Chondrocyte (in vitro differentiated cells): ENCODE measurements at places on chromosomes 6 and 20.

DNA sequence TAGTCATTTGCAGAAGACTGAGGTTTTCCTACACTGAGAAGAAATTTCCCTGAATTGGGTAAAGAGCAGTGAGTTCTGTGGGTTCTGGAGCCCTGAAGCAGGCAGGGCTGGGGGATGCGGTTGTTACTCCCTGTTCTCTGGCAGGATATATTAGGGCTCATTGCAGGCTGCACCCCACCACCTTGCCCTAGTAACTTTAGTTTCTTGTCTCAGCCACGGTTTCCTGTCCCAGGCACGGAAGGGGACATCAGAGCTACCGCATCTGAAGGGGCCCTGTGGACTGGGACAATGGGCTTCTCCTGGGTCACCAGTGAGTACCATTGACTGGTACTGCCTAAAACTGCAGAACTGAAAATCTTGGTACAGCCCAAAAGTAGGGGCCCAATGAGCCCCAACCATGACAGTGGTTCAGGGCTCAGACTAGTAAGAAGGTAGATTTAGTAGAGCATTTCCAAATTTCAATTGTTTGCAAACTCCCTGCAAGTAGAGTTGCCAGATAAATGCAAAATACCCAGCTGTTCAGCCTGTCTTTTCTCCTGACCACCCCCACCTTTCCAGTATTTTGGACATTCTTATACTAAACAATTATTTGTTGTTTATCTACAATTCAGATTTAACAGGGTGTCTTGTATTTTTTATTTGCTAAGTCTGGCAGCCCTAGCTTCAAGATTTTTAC lies 54.5 kb upstream of the EYA2 start:
- no peak for DNase-seq

DNA sequence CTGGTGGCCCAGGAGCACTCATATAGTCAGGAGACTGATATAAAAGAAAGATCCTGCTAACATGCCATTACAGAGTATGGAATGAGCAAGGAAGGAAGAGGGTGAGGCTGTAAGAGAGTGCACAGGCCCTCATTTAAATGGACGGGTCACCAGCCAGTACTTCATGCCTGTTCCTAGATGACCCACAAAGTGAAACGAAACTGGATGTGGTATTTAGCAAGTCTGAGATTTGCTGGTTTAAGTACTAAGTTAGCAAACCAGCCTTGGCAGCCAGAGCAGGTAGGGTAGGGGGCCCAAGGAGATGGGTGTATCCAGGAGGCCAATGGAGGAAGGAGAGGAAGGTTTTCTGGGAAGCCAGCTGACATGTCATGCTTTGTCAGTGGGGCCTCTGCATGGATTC lies 15.9 kb downstream of the NT5E start:
- no peak for DNase-seq

- DNase-seq: no peak
Observed at GRCh38 chr20:33291830-33292355, 8.9 kb downstream of the BPIFB1 start.

DNA sequence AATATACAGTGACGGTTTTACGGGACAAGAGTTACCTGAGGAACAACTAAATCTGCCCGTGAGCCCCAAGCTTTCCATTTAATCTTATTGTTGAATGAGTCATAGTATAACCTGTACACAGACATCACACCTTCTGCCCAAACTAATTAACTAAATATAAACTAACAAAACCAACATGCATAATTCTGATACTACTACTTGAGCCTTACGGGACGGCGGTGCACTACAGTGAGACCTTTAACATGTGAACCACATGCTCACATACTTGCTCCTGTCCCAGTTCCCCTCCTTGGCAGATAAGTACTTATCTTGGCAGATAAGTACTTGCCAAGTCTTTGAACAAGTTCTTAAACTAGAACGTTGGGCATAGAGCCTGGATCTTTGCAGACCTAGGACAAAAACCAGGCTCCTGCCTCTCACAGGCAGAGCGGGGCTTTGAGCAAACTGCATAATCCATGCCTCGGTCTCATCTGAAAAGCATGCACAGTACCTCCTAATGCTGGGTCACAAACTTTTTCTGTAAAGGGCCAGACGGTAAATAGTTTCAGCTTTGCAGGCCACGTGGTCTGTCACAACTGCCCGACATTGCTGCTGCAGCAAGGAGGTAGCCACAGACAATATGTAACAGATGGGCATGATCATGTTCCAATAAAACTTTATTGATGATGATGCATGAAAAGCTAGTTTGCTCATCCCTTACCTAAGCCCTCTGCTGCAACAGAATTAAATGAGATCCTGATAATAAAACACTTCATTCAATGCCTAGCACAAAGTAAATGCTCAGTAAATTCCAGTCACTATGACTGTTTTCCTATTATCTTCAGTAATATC lies 23.0 kb downstream of the ZNF217 start:
- DNase-seq: no peak

- no peak for DNase-seq
Observed at GRCh38 chr6:57261926-57262325, 39.8 kb upstream of the RAB23 start.

DNA sequence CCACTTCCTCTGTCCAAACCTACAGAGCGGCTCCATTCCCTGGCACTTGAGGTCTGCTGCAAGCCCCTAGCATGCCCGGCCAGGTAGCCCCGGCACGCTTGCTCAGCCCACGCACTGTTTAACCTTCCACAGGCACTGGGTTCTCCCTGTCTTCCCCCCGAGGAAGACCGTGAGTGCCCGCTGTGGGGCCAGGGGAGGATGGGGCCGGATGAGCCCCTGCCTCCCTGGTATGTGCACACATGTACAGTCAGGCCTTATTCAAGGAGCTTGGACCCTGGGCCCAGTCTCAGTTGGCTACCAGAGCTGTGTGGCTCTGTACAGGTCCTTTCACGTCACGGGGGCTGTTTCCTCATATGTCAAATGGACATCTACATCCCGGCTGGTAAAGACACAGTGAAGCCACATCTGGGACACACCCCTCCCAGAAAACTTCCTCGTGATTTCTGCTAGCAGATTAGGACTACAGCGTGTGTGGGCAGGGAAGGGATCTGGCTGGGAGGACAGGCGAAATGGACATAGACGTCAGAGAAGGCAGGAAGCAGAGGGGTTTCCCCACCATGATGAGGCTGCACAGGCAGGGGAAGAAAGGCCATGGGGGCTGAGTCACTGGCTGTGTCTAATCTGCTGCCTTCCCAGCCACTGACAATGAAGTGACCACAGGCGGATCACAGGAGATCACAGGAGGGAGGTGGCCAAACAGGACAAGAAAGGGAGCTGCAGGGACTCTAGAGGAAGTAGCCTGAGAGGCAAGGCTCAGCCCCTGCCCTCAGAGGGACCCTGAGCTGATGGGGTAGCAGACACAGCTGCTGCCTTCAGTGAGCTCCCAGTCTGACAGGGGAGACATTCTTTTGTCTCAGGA lies 62.9 kb downstream of the MRPL14 start:
- DNase-seq: no peak

- DNase-seq: no peak
Observed at GRCh38 chr6:16434885-16435284, 196.5 kb downstream of the GMPR start.
